Pancreas (tissue), 10 donors: ENCODE measurements at places on chromosomes 11 and 22. TPM values are rescaled to one million over a fixed set of nuclear protein-coding genes. Genes with fewer than 3 reads are reported as not detected.

CDKN1C gene
- total RNA-seq = 23.1 TPM

ASCL2 gene
- 0.56 TPM for total RNA-seq

VWA5A gene
- 16.5 TPM for total RNA-seq

WNT7B gene
- 0.76 TPM for total RNA-seq

CHRM1 gene
- 0.06 TPM for total RNA-seq

SART1 gene
- 28.2 TPM for total RNA-seq

CCND1 gene
- 65.6 TPM for total RNA-seq

MYBPC3 gene
- total RNA-seq = not detected

OSM gene
- 0.13 TPM for total RNA-seq

PGGHG gene
- total RNA-seq = 534 TPM
